CD4-positive, alpha-beta T cell treated with Interleukin-1 beta for 1 hour (primary cell): ENCODE measurements at places on chromosomes 3 and 15.

DNA sequence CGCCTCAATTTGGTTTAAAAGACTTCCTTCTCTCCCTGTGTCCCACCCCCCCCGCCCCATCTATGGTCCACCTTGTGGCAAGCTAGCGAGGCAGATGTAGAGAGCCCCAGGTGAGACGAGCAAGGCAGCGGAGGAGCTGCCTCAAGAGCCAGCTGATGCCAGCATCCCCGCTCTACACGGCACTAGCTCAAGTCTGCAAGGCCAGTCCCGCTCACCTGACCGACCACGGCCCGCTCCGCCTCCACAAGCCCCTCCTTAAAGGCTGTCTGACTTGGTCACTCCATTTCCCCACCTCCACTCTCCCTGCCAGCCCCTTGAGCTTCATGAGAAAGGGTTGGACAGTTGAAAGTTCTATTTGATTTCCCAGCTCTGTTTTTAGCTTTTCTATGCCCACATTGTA, 56.2 kb upstream of the IGF1R start:
- no peak for DNase-seq

DNA sequence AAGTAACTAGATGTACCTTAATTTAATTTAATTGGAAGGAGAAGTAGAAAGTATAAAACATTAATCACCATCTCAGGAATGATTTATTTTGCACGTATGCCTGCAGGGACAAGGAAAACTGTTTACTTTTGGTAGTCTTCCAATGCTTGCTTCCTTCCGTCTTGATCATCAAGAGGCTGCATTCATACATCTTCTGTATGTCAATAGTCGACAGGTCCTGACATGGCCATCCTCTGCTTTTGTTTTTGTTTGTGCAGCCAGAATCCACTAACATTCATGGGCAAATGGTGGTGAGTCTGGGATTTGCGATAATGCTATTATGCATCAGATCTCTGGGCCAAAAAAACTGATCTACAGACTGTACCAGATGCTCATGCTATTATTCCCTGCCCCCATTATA, 56.6 kb upstream of the ZPLD1 start:
- no peak for DNase-seq

DNA sequence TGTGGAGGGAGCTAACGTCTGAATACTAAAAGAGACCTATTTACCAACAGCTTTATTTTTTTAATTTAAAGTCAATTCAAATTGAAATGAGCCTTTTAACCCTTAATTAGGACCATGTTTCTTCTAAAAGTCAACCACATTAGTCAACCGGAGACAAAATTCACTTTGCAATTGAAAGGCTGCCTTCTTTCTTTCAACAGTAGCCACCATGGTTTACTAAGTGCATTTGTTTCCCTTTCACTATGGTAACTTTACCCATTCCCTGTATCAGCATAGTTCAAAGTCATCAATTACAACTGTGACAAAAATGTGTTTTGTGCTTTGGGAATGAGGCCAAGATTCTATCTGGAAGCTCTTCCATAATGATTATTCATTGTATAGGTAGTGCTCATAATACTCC, 225.4 kb downstream of the EPHA3 start:
- no peak for DNase-seq

DNA sequence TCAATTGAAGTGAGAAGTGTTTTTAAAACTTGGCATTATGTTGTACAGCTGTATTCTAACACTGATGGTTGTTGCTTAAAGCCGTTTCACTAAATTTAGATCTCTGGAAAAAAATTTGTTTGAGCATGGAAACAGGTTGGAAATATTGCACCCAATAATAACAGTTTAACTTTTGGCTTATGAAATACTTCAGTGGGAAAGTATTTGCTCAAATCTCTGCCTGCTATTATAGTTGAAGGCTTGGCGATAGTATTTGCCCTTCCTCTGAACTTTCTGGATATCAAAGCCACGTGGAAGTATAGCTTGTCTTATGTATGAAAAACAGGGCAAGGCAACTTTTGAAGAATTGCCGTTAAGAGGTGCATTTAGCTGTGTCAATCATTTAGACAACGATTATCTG, 270.3 kb upstream of the LRRFIP2 start:
- DNase-seq, result no peak

DNA sequence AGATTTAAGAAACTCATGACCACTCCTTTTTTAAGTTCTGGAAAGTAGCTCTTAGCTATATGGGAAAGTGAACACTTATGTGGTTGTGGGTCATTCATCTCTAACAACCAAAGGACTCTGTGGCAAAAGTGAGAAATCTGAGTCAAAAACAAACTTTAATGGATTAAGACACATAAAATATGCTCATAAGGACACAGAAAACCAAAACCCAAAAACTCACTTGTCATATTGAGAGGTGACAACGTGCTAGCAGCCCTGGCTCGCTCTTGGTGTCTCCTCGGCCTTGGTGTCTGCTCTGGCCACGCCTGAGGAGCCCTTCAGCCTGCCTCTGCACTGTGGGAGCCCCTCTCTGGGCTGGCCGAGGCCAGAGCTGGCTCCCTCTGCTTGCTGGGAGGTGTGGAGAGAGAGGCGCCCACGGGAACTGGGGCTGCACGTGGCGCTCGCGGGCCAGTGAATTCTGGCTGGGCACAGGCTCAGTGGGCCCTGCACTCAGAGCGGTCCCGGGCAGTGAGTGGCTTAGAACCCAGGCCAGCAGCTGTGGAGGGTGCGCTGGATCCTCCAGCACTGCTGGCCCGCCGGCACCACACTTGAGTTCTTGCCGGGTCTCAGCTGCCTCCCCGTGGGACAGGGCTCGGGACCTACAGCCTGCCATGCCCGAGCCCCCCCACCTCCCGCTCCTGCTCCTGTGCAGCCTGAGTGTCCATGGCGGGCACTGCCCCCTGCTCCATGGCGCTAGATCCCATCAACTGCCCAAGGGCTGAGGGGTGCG, 30.3 kb upstream of the SKIL start:
- DNase-seq, result no peak

- DNase-seq, result no peak
These were observed 51.8 kb upstream of the SSR3 start for GRCh38 chr3:156606729-156607128.

DNA sequence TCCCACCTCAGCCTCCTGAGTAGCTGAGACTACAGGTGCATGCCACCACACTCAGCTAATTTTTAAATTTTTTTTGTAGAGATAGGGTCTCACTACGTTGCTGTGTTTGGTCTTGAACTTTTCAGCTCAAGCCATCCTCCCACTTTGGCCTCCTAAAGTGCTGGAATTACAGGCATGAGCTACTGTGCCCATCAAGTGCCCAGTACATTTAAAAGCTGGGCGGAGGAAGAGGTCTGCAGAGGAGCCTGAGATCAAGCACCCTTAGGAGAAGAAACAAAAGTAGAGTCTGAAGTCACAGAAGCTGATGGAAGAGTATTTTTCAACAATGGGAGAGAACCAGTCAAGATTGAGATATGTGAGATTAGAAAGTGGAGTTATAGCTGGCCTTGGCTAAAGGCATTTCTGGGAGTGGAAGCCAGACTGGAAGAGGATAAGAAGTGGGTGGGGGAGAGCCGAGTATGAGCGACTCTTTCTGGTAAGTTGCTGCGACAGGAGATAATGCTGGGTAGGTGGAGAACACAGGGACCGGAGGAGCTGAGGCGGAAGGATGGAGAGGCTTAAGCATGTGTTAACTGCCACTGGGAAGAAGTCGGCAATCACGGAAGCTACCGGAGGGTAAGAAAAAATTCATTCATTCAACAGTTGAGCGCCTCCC, 782 bp upstream of the IREB2 start:
- DNase-seq, result no peak

- DNase-seq, result no peak
These were observed 25.3 kb downstream of the LPP start for GRCh38 chr3:188179006-188179966.

DNA sequence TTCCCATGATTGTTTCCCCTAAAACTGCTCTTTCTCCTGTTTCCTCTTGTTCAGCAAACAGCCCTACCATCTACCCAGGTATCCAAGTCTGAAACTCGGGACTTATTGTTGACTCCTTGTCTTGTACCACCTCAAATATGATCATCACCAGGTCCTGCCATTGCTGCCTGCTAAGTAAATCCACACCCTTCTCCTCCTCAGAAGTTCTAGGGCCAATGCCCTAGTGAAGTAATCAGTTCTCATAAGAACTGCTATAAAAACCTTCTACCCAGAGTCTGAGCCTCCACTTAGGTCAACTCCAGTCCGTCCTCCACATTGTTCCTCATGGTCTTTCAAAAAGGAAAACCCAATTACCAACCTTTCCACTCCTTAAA, 77.0 kb upstream of the IL12A start:
- DNase-seq, result no peak

- no peak for DNase-seq
These were observed 155.8 kb downstream of the TLE3 start for GRCh38 chr15:69941706-69942495.

DNA sequence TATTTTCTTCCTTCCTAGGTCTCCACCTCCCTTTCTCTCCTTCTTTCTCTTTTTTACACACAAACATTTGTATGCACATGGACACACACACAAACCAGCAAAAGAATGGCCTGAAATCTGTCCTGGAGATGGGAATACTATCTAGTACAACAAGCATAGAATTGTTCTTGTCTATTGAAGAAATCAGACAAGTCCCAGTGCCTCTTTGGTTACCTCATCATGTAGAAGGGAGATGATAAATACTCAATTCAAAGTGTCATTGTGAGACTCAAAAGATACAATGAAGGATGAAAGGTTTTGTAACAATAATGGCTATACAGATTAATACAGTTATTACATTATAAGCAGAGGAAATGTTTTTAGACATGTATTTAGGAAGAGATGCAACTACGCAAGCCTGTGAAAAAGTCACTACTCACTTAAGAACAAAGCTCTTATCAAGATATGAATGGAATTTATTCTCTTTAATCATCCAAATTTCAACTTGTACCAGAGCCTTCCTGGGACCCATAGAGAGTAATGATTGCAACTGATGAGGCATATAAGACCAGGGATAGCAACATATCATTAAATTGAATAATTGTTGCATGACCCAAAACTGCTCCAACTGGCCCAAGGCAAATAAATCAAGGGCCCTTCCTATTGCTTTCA, 43.2 kb downstream of the P3H2 start:
- no peak for DNase-seq

DNA sequence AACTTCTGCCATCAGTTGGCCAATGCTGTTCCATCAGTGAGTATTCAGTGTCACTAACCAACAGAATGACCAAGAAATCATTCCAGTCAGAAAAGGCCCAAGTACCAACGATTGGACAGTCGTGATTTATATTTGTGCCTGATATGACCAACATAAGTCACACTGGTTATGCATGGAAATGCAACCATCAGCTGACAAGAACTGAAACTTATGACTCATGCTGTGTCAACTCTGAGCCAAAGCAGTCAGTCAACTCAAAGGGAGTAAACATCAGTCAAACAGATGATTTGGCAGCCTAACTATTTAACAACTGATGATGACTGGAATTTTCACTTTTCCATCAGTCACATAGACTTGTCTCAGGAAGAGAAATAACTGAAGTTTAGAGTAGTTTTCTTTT, 142.4 kb downstream of the ANXA2 start:
- DNase-seq, result no peak

GRCh38 chr15:96500508-96500907, 170.0 kb downstream of the NR2F2 start:
- DNase-seq, result no peak

GRCh38 chr3:130627143-130627855, 110.3 kb downstream of the COL6A6 start:
- no peak for DNase-seq

DNA sequence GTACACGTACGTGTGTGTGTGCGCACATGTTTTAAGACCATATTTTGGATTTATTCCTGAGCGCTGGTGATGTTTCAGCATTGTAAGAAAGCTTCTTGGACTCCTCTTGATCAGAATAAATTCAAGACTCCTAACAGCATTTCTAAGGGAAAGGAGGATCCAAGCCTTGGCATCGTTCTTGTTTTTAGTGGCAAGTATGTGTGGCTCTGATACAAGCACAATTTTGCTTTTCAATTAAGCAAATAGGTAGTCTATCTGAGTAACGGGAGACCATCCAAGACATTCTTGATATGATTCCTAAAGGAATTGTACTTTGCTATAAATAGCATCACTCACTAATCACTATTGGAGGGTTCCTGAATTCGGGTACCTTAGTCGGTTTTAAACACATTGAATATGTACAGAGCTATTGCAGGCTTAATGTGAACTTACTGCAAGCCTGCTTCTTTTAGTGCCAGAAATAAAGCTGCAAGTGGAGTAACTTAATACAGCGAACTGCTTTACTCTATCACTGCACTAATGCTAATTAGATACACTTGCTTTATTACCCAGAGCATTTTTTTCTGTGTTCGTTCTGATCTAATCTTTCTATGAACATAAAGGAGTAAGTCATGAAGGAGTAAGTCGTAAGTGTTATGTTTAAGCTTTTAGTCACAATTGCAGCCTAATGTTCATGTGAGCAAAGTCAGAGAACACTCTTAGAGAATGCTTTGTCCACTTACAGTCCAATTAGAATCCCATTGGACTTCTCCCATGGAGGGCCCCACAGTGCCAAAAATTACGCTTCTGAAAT, 186.3 kb downstream of the MCTP2 start:
- DNase-seq, result no peak

DNA sequence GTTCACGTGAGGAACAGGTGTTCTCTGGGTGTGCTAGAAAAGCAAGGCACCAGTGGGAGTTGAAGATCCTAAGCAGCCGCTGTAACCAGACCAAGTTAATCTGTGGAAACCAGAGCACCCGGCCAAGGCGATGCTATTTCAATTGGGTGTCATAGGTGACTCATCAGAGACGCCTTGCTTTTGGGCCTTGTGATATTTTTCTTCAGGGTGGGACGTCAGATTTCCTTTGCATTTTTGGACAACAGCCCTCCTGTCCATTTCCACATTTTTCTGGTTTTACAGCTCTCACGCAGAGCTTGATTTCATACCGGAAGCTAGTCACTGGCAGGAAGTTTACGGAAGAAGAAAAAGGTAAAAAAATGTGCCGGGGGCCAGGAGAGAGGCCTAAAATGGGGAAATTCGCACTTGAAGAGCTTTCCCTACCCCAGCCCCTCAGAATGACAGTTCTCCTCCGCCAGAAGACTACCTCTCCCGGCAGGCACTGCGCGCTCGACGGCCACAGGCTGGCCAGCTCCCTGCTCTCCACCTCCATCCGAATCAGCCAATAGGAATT, 471 bp upstream of the KBTBD8 start:
- no peak for DNase-seq

DNA sequence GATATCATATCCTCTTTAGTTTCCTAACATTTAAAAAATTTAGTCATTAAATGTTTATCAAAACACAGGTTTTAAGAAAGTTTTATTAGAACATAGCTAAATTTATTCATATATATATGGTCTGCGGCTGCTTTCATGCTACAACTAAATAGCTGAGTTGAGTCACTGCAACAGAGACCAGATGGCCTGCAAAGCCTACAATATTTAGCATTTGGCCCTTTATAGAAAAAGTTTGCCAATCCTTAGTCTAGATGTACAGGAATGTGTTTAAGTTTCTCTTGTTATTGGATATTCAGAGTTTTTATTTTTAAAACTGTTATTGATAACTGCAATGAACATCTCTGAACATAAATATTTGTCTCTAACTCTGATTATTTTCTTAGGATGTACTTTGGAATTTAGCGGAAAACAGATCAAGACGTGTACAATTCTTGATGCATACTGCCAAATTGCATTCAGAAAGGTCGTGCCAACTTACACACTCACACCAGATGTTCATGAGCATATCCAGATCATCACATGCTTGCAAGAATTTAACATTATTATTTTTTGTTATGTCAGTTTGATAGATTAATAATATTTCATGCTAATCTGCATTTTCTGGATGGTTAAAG, 157.9 kb downstream of the STAC start:
- no peak for DNase-seq
